ENCODE measurements at places on chromosomes 3 and 15.

DNA sequence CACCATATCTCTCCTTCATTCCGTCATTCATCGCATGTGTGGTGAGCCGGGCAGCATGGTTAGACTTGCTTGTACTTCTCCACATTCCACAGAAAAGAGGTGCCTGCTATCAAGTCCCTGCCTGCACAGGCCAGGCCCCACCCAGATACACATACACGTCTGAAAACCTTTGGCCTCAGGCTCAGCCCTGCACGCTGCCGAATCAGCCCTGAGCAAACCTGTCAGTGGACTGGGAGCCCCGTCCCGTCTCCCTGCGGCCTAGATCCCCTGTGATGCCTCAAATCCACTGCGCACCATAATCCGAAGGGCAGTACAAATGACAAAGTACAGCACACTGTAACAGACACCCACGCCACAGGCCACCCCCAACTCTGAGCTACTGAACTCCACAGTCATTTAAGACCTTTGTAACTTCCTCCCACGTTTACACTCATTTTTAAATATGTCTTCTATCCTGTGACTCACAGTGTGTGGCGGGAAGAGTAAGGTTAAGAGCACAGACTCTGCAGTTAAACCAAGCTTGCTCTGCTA, 67.1 kb downstream of the MB21D2 start:
- DNase-seq, result peak; percentile 63

DNA sequence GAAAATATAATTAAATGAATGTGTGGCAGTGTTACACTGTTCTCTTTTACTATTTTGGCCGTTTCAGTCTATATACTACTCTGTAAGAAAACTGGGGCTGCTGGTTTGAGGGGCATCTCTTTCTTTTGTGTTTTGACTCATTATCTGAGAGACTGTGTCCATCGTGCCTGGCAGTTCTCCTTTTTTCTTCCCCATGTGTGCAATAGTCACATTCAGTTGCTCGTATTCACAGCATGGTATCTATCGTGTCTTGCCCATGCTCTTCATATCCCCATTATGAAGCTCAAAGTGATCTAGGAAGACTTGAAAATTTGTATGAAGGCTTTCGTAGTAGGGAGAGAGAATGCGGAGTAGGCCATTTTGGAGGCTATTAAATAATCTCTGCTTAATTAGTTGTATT, 29.8 kb upstream of the FAH start:
- no peak for DNase-seq

DNA sequence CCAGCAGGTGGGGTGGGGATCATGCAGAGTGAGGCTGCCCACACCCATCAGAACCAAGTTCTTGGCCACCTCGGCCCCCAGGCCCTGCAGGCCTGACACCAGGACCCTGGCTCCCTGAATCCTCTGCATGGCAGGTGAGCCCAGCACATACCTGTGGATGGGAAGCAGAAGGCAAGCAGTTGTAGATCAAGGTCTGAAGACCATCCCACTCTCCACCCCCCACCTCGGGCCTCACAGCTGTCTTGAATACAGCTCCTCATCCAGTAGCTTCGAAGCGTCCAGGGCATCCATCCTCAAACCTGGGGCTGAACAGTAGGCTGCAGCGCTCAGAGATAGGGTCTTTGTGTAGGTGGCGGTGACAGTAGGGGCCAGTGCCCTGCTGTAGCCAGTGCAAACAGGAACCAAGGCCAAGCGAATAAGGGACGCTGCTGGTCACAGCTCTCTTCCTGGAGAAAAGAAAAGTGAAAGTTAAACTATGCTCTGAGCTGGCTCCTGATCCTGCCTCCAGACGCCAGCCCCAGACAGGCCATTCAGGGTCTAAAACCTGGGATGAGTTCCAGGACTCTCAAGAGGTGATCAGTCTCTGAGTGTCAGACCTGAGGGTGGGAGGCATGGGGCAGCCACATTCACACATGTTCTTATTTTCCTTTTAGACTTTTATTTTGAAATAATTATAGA, at the start of gene UBA7:
UBA7 (minus strand) TSS at position 457 of the 678 bp plus-strand sequence; CDS start at position 291, 166 bp downstream.
- DNase-seq, result peak; percentile 69

DNA sequence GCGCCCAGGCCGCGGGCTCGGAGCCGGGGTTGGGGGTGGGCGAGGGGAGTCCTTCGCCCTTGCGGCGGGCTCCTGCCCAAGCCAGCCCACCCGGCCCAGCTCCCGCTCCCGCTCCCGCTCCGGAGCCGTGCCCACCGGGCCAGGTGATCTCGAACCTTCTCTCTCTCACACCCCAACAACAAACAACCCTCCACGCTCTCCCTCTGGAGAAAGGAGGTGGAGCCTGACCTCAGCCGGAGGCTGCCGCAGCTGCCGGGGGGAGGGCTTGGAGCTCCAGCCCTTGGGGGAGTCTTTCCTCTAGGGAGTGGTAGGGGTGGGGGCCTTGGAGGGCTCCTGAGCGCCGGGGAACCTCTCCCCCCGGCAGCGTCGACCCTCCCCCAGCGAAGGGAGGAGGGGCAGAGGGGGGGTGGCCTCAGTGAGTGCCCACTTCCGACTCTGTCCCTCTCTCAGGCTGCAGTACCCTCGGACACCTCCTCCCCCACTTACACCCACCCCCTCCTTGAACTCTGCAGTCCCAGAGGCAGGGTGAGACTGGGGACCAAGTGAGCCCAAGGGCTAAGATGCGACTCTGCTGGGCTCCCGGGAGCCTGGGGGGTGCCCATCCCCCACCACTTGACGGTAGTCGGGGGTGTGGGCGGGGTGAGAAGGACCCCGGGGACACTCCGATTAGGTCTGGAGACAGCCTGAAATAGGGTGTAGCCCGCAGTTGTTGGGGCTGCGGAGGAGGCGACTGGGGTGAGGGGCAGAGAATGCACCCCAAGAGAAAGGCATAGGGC, 4.4 kb upstream of the BAHD1 start:
- DNase-seq, result peak; percentile 59

DNA sequence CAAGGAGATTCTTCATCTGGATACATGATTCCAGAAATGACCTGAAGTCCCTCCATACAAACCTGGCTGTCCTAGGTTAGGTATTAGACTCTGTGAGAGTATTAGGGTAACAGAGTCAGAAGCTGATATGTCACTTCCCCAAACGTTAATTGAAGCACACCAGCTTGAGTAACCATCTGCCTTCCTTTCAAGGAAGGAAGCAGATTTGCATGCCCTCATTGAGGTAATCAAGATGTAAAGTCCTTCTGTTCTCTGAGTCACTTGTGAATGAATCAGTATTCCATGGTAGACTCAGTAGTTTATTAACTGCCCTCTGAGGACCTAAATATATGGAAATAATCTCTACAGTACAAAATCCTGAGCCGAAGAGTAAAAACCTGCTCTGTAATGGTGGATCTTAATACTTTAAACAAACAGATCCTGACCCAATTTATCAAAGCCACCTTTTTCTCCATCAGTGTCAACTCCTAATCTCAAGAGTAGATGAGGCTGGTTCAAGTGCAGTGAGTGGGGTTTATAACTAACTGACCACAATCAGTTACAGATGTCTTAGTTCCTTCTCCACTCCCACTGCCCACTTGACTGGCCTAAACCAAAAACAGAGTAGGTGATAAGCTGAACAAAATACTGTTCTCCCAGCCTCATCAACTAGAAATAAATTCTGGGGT, 246.2 kb upstream of the CHRM5 start:
- DNase-seq, result no peak

- DNase-seq, result no peak
These were observed 354.6 kb downstream of the GAP43 start for GRCh38 chr3:115977866-115978265.

- DNase-seq, result no peak
These were observed 28.8 kb downstream of the GOLIM4 start for GRCh38 chr3:168066882-168067281.

DNA sequence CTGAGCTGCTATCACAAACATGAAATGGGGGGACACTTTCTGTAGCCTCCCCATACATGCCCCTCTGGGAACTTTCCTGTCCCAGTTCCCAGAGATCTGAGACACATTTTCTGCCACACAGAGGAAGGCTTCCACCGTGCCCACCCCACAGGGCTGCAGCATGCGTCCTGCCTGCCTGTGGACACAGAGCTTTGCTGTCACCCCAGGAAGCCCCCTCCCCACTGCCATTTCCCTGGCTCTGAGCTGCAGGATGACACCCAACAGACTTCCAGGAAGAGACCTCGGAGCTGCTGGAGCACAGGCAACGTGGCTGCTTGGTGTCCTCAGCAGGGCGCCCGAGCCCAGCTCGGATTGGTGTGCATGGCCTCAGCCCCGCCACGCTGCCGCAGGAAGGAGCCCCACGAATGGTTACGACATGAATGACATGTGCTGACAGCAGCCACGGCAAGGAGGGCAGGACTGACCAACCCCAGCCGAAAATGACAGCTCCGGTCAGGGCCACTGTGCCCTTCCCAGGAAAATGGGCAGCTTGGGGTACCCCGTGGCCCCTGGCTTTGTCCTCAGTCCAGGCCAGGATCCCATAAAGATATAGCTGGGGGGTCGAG, 81.3 kb downstream of the VGLL4 start:
- DNase-seq, result no peak

DNA sequence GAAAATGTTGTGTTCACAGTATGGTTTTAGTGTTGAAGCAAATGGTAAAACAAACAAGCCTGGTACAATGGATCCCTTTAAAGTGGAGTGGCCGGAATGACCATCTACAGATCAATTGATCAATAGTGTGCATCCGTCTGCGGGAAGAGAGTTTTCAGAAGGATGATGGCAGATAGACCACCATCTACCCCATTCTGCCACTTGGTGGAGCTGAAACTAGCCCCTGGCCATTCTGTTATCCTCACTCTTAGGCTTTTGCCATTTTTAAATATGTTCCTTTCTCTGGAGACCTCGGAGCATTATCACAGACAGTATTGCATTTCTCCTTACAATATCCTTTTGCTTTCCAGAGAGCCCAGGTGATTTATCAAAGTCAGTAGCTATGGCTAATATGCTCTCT, 258.9 kb upstream of the CFAP20DC start:
- no peak for DNase-seq

GRCh38 chr15:29142129-29142747, 127.4 kb downstream of the NSMCE3 start:
- DNase-seq, result peak; percentile 29

DNA sequence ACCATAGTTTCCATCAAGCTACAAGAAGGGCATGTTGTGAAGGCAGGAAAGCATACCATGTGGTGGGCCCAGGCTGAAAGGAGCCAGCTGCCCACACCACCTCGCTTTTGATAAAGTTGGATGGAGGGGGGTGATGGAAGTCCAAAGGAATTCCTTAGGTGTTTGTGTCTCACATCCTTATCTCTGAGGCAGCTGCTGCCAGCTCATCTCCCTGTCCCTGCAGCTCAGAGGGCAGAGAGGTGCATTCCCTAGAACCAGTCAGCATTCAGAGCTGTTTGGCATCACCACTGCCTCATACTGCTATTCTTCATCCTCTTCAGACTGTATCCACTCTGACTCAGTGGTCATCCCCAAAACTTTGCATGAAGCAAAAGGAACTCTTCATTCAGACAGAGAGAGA, 141.5 kb upstream of the BFSP2 start:
- no peak for DNase-seq

- DNase-seq, result no peak
These were observed 542.2 kb upstream of the TBL1XR1 start for GRCh38 chr3:177739461-177739860.

DNA sequence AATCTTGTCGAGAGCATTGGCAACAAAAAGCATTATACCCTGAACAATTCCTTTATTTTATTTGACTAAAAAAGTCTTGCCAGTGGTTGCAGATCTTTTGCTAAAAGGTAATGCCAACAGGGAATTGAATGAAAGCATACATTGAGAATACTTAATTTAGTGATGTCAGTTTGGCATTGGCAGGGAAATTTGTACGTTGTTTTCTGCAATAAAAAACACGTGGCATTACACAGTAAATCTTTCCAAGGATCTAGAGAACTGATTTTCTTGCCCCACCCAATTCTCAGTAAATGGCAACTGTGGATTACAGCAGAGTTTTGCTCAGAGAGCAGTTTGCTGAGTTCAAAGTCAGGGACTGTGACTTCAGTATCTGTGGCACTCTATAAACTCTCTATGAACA, 38.3 kb upstream of the IGSF10 start:
- DNase-seq, result no peak

- DNase-seq, result no peak
These were observed 74.9 kb upstream of the ZBED2 start for GRCh38 chr3:111669926-111670630.

All from mucosa of descending colon (tissue), 3 donors.